ENCODE measurements at places on chromosomes 16 and 17. TPM values are rescaled to one million over a fixed set of nuclear protein-coding genes. Genes with fewer than 3 reads are reported as not detected.

Gene ST3GAL2
- total RNA-seq: 49.7 TPM

Gene TNFSF13
- 22.2 TPM for total RNA-seq

DNA sequence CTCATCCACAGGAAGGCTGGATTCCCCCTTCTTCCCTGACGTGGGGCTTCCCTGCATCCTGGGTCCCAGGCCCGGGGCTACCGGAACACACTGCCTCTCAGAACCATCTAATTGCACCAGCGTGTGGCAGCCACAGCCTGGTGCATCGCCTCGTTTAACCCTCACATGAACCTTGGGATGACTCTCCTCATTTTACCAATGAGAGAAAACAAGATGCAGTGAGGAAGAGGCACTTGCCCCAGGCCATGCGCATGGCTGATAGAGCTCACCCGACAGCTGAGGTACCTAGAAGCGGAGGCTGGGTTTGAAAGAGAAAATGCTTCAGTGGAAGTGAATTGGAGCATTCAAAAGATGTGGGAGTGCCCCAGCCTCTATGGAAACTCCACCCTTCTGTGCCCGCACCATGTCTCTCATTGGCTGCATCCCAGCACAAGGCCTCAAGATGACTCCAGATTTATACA lies 162.3 kb downstream of the KATNIP start:
- DNase-seq: no peak

Gene TMEM98
- 399 TPM for total RNA-seq

GRCh38 chr17:36921095-36921851 lies 16.0 kb upstream of the LHX1 start:
- no peak for DNase-seq

- DNase-seq: no peak
Measured at GRCh38 chr16:26051063-26051462, 359.3 kb downstream of the HS3ST4 start.

GRCh38 chr17:65328567-65328966 lies 191.4 kb downstream of the RGS9 start:
- DNase-seq: no peak

Gene C17orf50
- total RNA-seq: not detected

Gene MFSD6L
- total RNA-seq: 0.48 TPM

Gene SRL
- 0.30 TPM for total RNA-seq

Gene CSH2
- not detected for total RNA-seq

Gene CCL3
- total RNA-seq: 3.1 TPM

Gene HLF
- 85.0 TPM for total RNA-seq

Gene HOXB1
- not detected for total RNA-seq

DNA sequence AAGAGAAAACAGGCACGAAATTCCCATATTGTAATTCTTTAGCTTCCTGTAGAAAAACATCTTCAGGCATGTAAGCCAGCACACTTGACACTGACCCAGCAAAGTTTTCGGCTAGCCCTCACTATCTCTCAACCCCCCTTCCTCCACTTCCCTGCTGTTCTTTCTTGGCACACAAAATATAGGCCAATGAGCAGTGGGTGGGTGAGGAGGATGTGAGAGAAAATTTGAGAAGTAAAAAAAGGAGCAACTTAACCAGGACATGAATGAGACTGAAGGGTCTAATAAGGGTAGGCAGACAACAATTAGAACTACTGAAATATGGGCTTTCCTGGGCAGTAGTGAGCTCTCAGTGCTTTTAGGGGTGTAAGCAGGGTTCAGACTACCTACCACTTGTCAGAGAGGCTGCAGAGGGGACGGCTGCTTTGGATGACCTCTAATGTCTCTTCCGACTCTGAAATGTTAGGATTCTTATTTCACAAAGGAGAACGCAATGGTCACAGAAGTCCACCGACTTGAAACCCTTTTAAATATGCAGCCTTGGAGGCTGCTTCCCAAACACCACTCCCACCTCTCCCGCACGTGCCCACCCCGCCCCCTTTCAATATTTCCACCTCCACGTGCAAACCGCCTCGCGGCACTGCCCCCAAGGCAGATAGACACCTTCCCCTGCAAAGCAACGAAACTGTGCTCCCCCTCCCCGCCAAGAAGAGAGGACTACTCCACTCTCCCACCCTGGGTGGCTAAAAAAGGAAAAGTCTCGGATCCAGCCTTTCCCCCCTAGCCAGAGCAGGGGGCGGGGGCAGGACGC lies 889 bp downstream of the MBTD1 start:
- peak; percentile 35 for DNase-seq

DNA sequence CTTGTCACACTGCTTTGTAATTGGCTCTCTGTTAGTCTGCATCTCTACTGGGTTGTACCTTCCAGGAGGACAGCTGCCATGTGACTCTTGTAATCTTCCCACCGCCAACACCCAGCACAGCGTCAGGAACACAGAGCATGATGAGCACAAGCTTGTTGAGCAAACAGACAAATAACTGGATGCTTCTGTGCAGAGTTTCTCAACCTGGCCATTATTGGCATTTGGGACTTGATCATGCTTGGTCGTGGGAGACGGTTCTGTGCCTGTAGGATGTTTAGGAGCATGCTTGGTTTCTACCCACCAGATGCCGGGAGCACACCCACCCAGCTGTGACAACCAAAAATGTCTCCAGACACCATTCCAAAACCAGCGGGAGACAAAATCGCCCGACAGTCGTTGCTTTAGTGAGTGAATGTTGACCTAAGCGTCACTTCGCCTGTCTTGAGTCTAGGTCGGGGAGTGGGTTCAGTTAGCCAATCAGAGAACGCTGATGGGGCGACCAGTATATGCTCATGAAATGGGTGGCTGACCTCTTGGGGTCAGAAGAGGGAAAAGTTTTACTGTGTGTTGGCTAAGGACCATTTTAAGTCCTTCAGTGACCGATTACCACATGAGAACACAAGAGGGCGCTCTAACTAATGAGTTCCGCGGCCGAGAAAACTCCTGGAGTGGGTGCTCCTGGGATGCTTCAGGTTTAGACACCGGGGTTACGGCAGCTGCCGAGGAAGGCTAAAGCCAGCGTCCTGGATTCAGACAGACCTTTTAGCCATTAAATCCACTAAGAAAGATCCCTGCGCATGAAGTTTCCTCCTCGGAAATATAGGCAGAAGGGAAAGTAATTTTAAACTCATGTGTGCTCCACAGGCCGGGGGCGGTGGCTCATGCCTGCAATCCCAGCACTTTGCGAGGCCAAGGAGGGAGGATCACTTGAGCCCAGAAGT lies 57.8 kb upstream of the TEX2 start:
- DNase-seq: peak; percentile 85

DNA sequence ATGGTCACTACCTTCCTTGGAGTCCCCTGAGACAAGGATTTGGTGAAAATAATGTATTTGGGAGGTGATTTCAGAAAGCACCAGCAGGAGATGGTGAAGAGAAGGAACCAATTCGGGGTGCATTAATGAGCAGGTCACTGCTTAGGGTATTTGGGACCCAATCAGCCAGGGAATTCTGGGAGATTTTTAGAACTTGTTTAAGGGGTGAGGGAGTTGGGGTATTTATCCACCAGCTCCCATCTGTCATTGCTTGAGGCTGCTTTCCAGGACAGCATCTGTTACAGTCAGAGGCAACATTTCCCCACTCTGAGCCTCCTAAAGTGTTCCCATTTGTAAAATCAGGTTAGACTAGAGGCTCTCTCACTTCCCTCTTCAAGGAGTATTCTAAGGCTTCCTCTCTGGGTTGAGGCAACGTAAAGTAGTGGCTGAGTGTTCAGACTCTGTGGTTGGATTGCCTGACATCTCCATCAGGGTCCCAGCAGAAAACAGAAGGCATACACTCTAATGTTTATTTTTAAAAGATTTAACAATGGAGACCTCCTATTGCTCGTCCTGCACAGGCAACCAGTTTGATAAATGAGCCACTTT lies 60.9 kb downstream of the CLEC19A start:
- no peak for DNase-seq

DNA sequence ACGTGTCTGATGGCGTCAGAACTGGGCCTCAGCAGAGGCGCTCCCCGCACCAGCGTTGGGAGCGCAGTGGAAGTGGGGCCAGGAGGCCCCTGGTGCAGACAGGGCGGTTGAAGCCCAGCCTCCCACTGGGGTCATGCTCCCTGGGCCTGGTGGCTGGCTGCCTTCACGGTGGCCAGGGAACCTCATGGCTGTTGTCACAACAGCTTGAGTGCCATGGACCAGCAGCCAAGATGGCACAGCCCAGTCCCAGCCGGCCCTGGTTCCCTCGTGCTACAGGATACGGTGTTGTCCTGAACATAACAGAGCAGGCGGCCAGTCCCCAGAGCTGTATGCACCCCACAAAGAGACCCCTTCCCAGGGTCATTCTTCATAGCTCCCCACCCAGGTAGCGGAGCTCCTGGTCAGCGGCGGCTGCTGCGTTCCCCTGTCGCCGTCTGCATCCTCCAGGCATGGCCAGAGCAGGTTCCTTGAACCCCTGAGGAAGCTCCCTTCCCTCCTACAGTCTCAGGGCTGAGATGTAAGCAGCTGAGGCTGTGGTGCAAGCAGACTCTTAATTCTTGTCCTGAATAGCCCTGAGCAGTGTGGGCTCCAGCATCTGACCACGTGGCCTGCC lies 29.7 kb downstream of the NME3 start:
- DNase-seq: no peak

Gene PLEKHM1
- 36.7 TPM for total RNA-seq

DNA sequence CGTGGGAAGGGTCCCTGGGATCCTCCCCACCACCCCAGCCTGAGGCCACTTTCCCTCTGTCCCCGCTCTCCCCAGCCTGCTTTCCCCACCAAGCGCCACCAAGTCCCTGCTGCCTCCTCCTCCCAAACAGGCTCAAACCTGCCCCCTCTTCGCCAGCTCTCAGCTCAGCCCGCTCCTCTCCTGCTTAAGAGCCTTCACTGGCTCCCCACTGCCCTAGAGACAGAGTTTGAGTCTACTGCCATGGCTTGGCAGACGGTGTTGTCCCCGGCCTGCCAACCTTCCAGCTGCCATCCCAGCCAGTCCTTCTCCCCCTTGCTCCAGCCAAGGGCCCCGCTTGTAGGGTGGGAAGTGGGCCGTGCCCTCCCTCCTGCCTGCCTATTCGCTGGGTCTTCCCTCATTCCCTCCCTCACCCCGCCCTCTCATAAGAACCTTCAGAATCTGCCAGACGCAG lies 11.1 kb downstream of the IL4R start:
- DNase-seq: no peak

- DNase-seq: no peak
Measured at GRCh38 chr16:77739559-77739892, 17.2 kb downstream of the NUDT7 start.

DNA sequence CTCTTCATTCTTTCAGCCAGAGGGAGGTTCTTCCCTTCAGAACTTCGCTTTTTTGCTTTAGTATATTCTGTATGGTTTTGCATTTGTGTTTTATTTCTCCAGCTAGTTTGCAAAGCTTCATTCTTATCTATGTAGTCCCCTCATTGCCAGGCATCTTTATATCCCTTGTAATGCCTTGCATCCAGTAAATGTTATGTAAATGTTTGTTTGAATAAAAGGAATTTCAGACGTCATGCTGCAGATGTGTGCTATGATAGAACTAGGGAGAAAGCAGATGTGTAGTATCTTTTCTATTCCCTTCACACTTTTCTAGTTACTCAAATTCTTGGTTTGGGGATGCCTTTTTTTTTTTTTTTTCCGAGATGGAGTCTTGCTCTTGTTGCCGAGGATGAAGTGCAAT lies 62.6 kb upstream of the RASL10B start:
- no peak for DNase-seq

GRCh38 chr16:54504372-54504771 lies 217.8 kb upstream of the IRX3 start:
- no peak for DNase-seq

DNA sequence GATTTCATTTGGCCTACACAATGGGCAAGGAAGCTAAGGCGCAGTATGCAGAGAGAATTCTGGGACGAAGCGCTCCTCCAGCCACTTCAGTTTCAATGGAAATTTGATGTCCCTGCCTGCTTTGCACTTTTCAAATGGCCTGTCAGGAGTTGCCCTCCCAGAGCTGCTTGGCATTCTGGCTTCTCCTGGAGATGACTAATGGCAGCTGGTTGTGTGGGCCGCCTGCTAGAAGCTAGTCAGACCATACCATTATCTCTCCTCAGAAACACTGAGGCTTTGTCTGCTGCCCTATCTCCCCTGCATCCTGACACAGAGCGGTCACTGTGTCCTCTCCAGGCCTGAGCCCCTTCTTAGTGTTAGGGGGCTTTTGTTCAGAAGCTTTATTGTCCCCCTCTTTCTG lies 180.1 kb downstream of the SPECC1 start:
- DNase-seq: no peak

Gene PIRT
- total RNA-seq: not detected

GRCh38 chr16:81521141-81521626 lies 76.6 kb downstream of the CMIP start:
- DNase-seq: no peak

DNA sequence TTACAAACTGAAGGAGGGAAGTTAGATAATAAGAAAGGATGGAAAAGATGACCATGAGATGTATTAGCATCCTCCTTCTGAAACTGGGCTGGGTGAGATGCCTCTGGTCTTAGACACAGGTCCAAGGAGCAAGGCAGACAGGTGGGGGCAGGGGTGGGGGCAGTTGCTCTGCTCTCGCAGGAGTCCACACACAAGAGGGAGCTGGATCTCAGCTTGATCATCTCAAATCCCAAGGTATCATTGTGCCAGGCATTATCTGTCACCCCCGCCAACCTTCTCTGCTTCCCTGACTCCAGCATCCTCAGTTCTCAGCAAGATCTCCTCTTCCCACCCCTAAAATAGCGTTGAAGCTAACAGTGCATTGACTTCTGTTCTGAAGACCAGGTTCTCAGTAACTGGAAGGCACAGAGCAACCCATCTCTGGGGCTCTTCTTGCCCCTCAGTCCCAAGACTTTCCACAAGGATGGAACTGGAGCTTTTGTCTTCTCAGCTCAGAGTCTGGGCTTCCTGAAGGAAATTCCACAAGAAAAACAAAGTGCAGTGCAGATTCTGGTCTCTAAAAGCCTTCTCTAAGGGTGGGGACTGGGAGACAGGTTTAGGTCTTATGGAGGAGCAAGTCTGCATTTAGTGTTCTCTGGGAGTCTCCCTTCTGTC lies 1.6 kb downstream of the FLOT2 start:
- DNase-seq: no peak

Gene GNG13
- not detected for total RNA-seq

GRCh38 chr16:25005445-25006306 lies 9.5 kb downstream of the ARHGAP17 start:
- DNase-seq: no peak

- no peak for DNase-seq
Measured at GRCh38 chr17:35447499-35447898, 1.1 kb downstream of the SLFN13 start.
